ENCODE measurements at places on chromosomes 3 and 15.

DNA sequence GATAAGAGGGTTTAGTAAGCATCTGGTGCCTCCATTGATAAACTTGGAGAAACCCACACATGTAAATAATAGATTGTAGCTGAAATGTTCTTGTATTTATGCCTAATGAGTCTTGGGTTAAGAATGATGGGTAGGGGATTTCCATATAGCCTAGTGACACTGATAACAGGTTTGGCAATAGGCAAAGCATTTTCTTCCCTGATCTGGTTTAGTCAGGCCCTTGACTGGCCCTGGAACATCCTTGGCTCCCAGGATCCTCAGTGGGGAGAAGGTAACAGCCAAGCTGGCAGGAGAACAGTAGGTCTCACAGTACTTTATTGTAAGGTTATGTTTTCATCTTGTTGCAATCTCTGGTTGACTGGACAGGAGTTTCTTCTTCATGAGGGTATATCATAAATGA lies 228.4 kb downstream of the DIPK2A start:
- no peak for DNase-seq

- no peak for DNase-seq
Observed at GRCh38 chr15:36737430-36737891, 158.0 kb downstream of the CDIN1 start.

- DNase-seq: no peak
Observed at GRCh38 chr15:32034106-32034505, 3.8 kb downstream of the CHRNA7 start.

DNA sequence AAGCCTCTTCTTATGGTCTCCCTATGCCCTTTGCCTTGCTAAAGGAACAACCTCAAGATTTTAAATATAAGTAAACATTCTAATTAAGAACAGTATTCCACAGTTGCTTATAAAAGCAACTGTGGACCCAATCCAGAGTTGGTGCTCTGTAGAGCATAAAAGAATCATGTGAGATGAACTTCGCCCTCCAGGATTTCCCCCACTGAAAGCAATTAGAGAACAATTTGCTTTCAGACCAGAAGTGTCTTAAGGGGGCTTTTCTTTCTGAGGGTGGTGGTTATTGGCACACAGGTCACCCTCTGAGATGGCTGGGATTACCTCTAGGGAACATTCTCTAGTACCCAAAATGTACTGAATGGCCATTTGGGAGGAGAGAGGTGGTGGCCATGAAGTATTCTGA lies 10.6 kb downstream of the ZNF592 start:
- DNase-seq: no peak

- no peak for DNase-seq
Observed at GRCh38 chr3:5787861-5788488, 600.5 kb downstream of the EDEM1 start.

DNA sequence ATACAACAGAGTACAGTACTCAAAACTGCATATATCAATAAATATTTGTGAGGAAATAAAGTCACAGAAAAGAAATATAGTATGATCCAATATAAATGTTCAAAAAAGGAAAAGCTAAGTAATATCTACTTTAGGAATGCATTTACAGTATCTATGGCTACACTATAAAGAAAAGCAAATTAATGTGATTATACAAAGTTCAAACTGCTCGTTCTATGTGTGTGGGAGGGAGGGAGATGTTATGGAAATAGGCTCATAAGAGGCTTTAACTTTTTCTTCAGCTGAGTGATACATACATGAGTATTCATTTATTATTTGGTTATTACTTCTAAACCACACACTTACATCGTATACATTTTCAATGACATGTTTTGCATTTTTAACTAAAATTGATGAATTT lies 377.7 kb upstream of the AGTR1 start:
- no peak for DNase-seq

DNA sequence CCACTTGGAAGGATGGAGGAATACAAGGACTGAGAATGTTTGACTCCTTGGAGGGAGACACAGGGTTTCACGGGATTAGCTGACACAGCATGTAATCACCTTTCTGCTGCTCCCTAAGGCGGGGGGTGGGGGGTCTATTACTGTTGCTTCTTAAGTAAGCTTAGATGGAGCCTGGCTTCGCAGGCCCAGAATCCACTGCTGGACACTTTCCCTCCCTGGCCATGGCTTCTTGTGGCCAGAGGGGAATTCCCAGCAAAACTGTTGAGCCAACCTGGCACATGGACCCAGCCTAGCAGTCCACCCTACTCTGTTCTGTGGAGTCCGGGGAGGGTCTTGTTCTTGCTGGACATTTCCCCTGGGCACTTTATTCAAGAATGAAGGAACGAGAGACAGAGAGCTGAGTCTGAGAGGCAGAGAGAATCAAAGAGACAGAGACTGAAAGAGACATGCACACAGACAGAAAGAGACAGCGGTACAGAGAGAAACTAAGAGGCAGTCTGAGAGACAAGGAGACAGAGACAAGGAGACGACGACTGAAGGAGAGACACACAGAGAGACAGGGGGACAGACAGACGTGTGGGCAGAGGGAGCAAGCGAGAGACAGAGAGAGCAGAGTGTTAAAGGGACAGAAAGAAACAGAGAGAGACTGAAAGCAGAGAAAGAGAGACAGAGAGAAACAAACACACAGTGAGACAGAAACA lies 55.6 kb upstream of the DLG1 start:
- no peak for DNase-seq

GRCh38 chr15:53414167-53414566 lies 345.3 kb downstream of the WDR72 start:
- DNase-seq: no peak

- DNase-seq: no peak
Observed at GRCh38 chr15:63072809-63073277, 30.3 kb downstream of the TPM1 start.

GRCh38 chr15:31349233-31350141 lies 22.9 kb downstream of the KLF13 start:
- no peak for DNase-seq

- DNase-seq: no peak
Observed at GRCh38 chr3:167394003-167394402, 13.9 kb upstream of the ZBBX start.

- DNase-seq: no peak
Observed at GRCh38 chr15:26023691-26024090, 160.6 kb upstream of the ATP10A start.

DNA sequence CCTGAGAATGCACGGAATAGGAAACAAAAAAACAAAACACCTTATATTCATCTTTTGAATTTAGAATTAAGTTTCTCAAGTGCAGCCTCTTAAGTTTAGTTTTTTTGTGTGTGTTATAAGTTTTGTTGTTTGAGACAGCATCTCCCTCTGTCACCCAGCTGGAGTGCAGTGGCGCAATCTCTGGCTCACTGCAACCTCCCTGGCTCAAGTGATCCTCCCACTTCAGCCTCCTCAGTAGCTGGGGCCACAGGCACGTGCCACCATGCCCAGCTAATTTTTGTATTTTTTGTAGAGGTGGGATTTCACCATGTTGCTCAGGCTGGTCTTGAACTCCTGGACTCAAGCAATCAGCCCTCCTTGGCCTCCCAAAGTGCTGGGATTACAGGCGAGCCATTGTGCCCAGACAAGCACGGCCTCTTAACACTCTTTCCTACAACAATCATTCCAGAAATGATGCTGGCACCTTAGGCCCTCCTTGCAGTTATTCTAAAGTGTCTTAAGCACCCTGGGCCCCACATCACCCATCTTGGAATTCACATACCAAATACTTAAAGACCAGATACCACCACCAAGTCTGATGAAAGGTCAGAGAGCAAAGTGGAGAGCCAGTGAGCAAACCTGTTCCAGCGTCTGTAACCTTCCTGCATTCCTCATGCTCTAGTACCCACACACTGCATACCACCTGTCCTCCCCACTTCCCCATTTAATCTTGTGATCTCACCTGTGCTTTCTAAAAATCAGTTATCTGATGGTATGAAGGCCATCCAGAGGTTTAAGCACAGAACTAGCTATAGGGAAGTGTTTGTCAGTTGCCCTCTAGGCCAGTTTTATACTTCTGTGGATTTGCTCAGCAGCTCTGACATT lies 6.9 kb upstream of the SPG11 start:
- DNase-seq: no peak

GRCh38 chr3:126938520-126939337 lies 44.2 kb upstream of the PLXNA1 start:
- no peak for DNase-seq

DNA sequence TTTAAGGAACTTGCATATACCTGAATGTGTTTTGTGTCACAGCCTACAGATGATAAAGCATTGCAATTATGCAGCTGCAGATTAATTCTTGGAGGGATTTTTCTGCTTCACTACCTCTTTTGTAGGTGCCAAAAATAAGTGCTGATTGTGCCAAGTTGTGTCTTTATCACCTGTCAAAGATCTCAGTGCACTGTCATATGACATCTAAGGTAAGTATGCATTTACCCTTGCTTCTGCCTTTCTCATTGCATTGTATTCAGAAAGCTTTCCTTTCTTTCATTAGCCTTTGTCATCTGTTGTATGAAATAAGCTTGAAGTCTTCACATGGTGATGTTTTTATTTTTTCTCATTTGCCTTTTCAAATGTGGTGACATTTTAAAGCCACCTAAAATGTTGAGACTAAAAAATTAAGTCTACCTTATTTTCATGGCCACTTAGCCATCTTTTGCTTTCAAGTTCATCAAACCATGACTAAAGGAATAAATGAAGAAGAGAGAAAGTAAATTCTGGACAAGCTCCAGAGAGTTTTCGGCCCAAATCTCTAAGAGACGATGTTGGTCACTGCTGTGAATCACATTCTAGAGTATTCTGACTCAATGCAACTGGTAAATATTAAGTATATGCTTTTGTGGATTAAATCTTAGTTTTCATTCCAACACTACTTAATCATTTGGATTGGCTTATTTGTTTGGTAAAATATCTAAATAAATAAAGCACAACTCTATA lies 381.8 kb upstream of the EPHA3 start:
- no peak for DNase-seq

GRCh38 chr3:119608405-119609000 lies 10.8 kb downstream of the PLA1A start:
- DNase-seq: no peak

- DNase-seq: no peak
Observed at GRCh38 chr3:151144016-151144415, 58.6 kb downstream of the MED12L start.

- DNase-seq: no peak
Observed at GRCh38 chr3:12681943-12682390, 18.1 kb upstream of the RAF1 start.

GRCh38 chr15:90001683-90002427 lies 731 bp downstream of the ZNF710 start:
- DNase-seq: no peak

DNA sequence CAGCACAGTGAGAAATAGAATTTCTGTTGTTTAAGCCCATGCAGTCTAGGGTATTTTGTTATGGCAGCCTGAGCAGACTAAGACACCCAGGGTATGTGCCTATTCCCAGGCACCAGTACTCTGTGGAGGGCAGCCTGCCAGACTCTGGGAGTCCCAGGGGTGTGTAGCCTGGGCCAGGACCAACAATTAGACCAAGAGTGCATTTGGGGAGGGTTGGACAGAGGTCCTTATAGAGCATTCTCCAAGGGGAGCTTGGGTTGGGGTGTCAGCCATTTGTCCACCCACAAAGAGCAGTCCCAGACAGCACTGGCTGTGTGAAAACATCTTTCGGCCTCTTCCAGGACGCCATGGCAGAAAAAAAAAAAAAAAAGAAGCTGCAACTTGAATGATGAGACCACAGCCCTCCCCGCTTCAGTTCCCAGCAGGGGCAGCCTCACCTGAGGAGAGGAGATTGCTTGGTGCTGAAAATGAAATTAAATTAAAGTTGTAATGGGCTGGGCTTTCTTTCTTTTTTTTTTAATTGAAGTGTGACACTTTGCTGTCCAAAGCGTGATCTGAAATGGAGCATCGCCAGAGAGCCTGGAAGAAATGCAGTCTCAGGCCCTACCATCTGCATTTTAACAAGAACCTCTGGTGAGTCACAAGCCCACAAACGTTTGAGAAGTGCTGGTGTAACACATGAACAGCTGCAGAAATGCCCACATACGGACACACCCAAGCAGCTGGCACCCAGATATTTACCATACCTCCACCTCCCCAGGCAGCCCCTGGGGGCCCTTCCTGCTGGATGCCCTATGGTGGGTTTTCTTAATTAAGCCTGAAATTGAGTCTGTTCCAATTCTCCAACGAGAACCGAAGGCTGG lies 21.3 kb upstream of the CAV3 start:
- DNase-seq: no peak

- DNase-seq: no peak
Observed at GRCh38 chr15:77688266-77688665, 55.6 kb upstream of the LINGO1 start.

DNA sequence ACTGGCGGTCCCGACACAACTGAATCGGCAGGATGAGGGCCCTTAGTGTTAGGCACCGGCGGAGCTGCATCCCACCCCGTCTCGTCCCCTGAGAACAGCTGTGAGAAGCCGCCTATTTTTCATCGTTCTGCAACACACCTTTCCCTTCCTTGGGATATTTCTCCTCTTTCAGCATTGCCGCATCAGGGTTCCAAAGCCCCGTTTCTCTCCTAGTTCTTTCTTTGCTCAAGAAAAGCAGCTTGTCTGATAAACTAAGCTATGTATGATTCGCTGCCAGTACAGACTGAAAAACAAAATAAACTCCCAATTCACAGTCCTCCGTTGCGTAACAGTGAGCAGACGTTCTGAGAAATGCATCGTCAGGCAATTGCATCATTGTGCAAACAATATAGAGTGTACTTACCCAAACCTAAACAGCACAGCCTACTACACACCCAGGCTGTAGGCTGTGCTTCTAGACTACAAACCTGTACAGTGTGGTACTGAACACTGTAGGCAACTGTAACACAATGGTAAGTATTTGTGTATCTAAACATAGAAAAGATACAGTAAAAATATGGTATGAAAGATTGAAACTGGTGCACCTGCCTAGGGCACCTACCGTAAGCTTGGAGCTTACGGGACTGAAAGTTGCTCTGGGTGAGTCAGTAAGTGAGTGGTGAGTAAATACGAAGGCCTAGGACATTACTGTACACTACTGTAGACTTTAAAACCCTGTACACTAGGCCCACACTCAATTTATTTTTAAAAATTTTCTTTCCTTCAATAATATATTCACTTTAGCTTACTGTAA lies 8.9 kb upstream of the ADAMTS17 start:
- no peak for DNase-seq

GRCh38 chr15:96303503-96304056 lies 26.9 kb upstream of the NR2F2 start:
- DNase-seq: no peak

DNA sequence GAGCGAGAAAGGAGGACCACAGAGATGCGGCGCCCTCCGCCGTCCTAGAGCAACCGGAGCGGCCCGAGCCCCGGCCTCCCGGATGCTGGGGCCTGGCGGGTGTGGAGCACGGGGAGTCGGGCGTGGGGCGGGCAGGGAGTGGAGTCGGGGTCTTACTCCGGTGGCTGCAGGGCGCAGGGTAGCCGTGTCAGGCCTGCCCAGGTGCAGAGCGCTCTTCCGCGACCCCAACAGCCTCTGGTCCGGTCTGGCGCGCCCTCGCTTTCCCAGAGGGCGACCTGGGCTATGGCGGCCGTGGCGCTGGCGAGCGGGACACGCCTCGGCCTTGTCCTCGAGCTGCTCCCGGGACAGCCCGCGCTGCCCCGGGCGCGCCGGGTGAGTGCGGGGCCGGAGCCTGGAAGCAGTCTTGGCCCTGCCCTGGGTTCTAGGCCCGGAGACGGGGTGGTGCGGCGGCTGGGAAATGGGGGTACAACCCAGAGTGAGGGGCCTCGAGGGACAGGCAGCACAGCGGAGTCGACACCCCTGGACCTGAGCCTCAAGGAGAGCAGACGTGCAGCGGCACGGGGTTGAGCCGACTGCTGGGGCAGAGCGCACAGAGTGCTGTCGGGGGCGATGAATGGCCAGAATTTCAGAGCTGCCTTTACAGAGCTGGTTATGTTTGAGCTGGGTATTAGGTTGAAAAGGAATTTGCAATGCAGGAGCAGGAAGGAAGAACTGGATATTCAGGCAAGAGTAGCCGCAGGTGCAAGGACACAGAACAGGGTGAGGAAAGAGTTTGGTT lies at the start of gene ZNF662:
Gene ZNF662 (plus strand): TSS at position 73 of the 778 bp plus-strand sequence. CDS start 1,973 bp downstream, outside the sequence.
- no peak for DNase-seq

All from omental fat pad (tissue), 4 donors.